AG10803 (cell line): ENCODE measurements at places on chromosomes 16 and 17.

DNA sequence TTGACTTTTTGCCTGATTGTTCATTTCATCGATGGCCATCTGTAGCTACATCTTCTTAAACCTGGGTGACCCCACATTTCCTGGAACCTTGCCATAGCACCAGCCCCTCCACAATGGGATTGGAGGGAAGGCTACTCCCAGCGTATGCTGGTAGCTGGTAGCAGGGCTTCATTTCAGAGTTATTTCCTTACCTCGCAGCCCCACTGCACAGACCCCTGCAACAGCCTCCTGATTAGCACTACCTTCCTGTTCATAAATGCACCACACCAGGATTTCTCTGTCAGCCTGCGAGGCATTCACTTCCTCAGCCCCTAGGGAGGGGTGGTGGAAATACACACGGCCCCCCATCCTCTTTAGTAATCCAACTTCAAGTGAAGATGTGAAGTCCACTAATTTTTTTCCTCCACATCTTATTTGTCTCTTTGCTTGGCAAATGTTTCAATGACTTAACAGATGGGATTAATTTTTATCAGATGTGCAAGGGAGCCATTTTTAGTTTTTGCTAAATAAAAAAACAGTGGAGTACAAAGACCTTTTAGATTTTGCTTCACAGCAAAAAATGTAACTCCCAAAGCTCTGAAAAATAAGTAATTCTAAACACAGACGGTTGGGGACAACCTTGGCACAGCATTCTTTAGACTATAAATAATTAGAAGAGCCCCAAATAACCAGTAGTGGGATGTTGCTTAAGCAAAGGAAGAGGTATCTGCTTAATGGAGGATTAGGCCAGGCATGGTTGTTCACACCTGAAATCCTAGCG is 76.6 kb downstream of the CLEC16A start:
- peak; percentile 72 for DNase-seq

DNA sequence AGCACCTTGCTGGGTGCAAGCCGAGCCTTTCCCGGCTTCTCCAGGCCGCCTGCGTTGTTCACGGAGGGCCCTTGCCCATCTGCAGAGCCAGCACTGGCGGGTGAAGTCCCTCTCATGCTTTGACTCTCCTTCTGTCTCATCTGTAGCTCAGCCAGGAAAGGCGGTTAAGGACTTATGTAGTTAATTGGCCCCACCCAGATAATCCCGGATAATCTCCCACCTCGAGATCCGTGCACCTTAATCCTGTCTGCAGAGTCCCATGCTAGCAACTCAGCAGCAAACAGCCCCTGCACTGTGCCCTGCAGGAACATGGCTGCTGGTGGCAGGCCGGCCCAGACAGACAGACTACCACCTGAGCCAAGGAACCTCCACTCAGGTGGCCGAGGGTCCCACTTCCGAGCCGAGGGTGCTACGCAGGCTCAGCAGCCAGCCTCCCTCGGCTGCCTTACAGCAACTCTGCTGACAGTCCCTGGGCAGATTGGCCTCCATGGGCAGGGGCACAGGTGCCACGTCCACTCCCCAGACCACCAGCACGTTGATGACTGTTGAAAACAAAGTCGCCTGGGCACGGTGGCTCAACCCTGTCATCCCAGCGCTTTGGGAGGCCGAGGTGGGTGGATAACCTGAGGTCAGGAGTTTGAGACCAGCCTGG is 16.9 kb downstream of the RAB40C start:
- DNase-seq = no peak

- DNase-seq = no peak
Measured at GRCh38 chr16:9976601-9977000, 205.6 kb downstream of the GRIN2A start.

DNA sequence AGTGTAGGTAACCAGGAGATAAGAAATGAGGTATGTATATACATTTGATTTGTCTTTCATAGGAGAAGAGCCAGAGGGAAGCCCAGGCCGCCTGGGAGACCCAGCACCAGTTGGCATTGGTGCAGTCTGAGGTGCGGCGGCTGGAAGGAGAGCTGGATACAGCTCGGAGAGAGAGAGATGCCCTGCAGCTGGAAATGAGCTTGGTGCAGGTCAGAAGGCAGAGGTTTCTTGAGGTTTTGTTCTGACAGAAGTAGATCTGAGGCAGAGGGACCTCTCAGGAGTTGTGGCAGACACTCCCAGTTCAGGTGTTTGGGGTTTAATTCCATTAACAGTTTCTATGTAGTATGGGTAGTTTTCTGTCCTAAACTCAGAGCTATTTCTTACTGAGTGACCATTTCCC is 8.0 kb downstream of the CNTROB start:
- DNase-seq = no peak

DNA sequence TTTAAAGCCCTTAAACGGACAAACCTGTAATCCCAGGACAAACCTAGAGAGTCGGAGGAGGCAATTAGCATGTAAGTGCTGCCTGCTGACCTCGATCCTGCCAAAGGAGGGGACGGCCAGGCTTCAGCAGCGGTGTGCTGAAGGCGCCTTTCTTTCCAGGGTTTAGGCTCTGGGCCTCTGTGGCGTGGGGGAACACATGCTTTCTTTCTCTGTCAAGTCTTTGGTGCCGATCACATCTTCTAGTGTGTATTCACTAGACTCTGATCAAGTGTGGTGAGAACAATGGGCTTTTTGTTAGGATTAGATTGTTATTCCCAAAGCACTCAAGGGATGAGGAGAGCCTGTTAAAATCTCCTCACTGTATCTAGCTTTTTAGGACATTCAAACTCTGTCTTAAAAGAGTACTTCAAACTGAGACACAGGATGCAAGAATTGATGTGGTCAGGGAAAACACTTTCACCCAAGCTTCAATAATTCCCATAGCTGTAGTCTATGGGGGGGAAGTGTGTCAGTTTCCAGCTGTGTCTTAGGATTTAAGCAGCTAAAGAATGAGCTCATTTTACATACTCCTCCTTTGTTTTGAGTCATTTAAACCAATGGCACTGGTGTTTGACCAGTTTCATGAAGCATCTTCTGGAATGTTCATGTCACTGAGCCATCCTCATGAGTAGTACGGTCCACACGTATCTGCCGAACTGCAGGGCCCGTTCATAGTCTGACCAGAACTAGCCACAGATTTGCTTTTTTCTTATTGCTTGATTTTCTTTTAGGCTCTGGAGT is 51.2 kb downstream of the RPA1 start:
- DNase-seq = peak; percentile 38

GRCh38 chr17:65270499-65271253 is 133.5 kb downstream of the RGS9 start:
- no peak for DNase-seq

- DNase-seq = no peak
Measured at GRCh38 chr17:78748048-78748729, 33.9 kb downstream of the CYTH1 start.

GRCh38 chr17:44959821-44960531 is 8.1 kb downstream of the C1QL1 start:
- DNase-seq = no peak

DNA sequence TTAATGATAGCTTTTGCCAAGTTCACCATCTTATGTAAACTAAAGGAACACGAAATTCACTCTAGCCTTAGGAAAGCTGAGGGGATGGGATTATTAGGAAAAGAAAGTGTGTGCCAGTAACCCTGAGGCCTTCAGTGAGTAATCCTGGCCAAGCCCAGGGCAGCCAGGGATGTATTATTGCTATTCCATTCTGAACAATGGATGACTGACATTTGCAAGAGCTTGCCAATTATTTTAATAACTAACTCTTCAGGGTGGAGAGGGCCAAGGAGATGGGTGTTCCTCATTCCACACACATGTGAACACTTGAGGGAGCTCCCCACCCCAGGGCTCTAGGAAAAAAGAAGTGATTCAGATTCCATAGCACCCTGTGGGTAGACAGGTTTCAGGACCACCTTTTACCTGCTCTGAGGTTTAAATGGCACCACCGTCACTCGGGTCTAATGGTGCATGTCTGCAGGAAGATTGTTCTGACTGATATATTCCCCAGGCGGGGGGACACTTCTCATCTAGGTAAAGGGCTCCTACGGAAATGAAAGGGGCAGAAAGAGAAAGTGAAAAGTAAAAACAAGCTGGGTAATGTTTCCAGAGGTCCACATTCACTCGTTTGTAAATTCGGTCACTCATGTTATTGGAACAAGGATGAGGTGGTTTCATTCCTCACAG is 41.5 kb downstream of the TK2 start:
- DNase-seq = no peak

GRCh38 chr17:44219616-44220212 is at the start of gene UBTF:
TSS of gene UBTF (minus strand) at chr17:44219675. CDS start at chr17:44218229, 1,446 bp downstream.
- peak; percentile 69 for DNase-seq

GRCh38 chr17:40960144-40960543 is 6.6 kb downstream of the KRT39 start:
- DNase-seq = no peak

DNA sequence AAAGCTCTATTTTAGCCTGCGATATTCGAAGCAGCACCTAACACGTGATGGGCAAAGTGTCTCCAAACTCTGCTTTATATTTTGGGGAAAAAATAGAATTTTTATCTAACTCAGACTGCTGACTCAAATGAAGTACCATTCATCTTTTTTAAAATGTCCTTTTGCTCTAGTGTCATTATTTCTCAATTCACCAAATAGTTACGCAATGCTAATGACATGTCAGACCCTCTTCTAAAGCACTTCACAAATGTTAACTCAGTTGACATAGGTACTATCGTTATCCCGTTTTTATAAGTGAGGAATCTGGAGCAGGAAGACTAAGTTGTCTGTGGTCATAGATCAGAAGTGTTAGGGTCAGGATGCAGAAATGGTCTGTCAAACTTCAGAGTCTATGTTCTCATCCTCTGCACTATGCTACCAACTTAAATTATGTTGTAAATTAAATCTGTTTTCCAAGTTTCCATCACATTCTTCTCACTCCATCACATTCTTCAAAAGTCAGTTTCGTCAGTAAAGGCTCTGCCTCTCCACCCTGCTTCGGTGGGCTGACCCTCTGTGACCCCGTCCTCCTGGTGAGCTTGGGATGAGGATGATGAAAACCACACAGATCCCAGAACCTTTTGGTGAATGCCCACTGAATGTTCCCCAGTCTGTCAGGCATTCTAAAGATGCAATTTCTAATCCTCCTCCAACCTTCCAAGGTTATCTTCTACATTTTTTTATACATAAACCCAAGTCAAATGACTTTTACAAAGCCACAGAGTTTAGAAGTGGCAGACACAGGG is 102.8 kb downstream of the ADAMTS18 start:
- DNase-seq = no peak

- DNase-seq = peak; percentile 17
Measured at GRCh38 chr17:37592291-37592690, 16.9 kb downstream of the SYNRG start.

GRCh38 chr17:73365906-73366623 is 54.3 kb upstream of the CDC42EP4 start:
- DNase-seq = no peak

GRCh38 chr17:27928587-27928986 is 35.4 kb upstream of the LYRM9 start:
- no peak for DNase-seq

GRCh38 chr17:40531051-40531991 is 29.9 kb upstream of the TNS4 start:
- no peak for DNase-seq

DNA sequence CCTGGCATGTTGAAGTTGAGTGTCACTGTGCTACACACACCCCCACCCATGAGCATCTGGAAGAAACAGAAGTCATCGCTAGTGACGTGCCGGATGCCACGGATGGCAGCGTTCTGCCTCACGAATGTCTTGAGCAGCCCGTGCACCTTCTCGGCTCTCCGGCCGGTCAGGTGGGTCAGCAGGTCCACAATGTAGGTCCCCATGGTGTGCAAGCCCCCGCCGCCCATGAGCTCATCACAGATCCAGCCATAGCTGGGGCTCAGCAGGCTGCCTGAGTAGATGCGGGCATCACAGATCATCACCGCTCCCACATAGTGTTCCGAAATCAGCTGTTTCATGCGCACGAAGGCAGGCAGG is 8.9 kb downstream of the C16orf86 start:
- DNase-seq = no peak

GRCh38 chr17:3918372-3919122 is 2.3 kb upstream of the P2RX1 start:
- DNase-seq = no peak

- DNase-seq = no peak
Measured at GRCh38 chr16:28167221-28167620, 44.5 kb downstream of the XPO6 start.

- DNase-seq = no peak
Measured at GRCh38 chr16:68074850-68075555, 10.2 kb upstream of the NFATC3 start.

- DNase-seq = no peak
Measured at GRCh38 chr16:14180481-14180944, 109.4 kb downstream of the MRTFB start.

- no peak for DNase-seq
Measured at GRCh38 chr16:11056993-11057649, 112.8 kb downstream of the CLEC16A start.

DNA sequence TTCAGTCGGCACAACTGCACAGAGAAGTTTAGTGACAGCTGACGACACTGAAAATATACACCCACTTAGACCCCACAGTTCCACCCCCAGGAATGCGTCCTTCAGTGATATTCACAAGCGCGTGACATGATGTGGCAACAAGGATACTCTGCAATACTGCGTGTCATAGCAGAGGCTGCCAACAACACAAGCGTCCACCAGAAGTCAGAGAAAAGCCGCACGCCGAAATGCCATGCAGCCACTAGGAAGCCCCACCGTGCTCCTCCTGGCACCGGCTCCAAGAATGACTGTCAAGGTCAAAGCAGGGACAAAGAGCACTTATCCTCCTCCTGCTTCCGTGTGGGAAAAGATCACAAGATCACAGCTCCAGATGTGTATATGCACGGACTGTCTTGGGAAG is 3.5 kb downstream of the ATP2A3 start:
- peak; percentile 60 for DNase-seq

- DNase-seq = no peak
Measured at GRCh38 chr17:29449865-29450671, 59.9 kb downstream of the TAOK1 start.

- no peak for DNase-seq
Measured at GRCh38 chr17:391850-392249, 39.2 kb upstream of the RPH3AL start.

- no peak for DNase-seq
Measured at GRCh38 chr16:56310690-56311089, 114.7 kb downstream of the AMFR start.

DNA sequence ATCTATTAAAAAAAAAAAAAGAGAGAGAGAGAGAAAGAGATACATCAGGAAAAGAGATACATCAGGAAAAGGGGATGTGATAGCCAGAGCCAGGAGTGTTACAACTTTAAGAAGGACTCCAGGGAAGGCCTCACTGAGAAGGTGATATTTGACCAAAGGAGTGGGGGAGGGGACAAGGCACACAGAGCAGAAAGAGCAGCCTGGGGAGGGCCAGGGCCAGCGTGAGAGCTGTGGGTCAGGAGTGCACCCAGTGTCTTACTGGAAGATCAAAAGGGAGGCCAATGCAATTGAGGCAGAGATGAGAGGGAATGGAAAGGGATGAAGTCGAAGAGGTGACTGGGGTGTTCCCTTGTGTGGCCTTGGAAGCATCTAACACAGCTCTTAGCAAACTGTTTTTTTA is 7.7 kb downstream of the ASPHD1 start:
- DNase-seq = no peak

DNA sequence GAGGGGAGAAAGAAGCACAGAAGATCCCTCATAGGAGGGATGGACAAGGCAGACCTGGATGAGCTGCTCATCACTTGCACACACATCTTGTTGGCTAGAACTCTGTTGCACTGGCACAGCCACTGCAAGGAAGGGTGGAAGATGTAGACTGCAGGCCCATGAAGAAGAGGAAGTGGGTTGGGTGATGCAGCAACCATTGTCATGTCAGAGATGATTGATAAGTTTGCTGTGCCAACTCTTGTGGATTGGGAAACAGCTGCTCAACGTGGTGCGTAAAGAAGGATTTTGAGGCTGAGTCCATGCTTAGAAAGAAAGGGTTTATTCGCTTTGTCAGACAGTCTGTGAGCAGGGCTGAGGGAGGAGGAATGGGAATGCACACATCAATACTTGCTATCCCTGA is 161.4 kb upstream of the MPHOSPH6 start:
- DNase-seq = no peak
